ENCODE measurements at places on chromosomes 13 and 19.

DNA sequence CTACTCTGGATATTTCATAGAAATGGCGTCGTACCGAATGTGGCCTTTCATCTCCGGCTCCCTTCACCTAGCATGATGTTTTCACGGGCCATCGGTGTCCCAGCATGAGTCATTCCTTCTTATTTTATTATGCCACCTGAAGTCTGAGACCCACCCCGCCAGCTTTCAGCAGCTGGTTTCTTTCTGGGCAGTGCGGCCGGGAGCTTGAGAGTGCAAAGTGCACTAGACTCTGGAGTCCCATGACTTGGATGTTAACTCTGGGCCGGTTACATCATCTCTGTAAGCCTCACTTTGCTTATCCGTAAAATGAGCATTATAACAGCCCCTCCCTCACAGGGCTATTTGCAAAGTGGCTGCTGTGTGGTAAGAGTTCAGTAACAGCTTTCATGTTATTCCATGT is 5.8 kb upstream of the KMT5C start:
- DNase-seq: no peak

GRCh38 chr13:86476656-86477055 is 677.4 kb upstream of the SLITRK6 start:
- DNase-seq: no peak

GRCh38 chr19:57803265-57803593 is 11.5 kb downstream of the ZNF552 start:
- no peak for DNase-seq

GRCh38 chr13:94419304-94419924 is 60.1 kb downstream of the DCT start:
- no peak for DNase-seq

DNA sequence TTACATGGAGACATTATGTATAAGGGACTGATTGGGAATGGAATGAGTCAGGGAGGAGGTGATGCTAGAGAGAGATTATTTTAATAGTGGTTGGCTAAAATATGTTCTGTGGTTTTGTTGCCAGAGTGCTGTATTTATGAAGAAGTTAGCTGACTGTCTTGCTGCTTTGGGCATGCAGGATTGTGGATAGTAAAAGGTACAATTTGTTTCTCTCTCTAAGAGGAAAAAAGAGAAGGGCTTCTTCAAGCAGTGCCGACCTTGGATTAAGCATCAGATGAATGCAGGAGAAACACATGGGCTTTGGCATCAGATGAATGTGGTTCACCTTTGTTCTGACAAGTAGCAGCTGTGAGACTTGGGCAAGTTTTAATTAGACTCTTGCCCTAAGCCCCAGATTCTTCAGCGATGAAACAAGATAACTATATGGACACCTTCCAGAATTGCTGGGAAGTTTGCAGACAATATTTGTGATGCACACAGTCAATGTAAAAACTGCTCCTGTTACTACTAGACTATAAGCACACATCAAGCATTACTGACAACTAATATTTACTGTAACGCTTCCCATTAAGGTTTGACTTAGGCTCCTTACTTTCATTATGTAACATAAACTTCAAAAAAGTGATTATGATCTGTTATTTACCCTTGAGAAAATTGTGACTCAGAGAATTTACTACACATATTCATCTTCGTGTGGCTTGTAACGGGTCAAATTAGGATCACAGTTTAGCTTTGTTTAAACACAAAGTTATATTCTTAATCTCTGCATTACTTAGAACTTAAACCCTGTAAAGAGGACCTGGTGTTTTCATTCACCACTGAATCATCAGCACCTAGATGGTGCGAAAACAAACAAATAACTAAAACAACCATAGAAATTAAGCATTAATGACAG is 824.0 kb downstream of the PCDH9 start:
- DNase-seq: no peak
